ENCODE measurements at places on chromosomes 3 and 15.

DNA sequence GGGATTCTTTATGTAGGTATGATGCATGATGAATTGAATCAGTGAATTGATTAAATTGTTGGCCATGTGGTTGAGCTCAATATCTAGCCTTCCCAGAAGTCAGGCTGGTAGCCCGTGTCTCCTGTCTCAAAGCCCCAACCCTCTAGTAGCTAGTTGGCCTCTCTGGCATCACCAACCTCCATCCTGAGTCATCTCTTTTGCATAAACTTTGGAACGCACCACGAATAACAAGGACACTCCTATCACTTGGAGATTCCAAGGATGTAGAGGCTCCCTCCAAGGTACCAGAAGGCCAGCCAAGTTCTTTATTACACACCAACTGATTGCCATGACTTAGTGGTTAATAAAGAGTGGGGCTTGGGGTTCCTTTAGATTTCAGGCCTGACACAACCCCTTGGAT is 148.4 kb downstream of the APBA2 start:
- no peak for DNase-seq

DNA sequence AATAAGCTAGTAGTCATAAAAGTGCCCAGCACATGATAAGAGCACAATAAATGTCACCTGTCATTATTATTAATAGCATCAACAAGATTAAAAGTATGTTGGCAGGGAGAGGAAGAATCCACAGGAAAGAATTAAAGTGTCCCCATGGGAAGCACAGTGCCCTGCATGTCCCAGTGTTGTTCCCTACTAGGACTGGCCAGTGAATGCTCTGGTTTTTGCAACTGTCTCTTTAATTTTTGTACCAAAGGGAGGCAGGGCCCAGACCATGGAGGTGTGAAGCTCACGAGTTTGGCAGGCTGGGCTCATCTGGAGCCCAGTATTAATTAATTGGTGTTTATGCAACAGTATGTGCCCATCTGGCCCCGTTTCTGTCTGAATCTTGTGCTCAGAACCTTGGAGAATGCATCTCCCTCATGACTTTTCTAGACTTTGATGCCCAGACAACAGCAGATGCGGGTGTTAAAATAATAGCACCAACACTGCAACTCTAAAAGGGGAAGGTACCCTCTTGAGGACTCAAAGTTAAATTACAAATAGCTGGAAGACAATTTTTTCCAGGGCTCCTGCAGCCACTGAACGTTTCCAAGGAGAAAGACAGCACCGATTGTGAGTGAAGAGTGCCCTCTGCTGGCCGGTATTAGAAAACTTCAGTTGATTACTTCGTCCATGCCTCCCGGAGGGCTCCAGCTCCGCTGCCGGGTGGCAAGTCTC is 71.9 kb upstream of the SPATA12 start:
- peak; percentile 61 for DNase-seq

GRCh38 chr3:147410116-147410525 is 956 bp downstream of the ZIC1 start:
- DNase-seq = no peak

DNA sequence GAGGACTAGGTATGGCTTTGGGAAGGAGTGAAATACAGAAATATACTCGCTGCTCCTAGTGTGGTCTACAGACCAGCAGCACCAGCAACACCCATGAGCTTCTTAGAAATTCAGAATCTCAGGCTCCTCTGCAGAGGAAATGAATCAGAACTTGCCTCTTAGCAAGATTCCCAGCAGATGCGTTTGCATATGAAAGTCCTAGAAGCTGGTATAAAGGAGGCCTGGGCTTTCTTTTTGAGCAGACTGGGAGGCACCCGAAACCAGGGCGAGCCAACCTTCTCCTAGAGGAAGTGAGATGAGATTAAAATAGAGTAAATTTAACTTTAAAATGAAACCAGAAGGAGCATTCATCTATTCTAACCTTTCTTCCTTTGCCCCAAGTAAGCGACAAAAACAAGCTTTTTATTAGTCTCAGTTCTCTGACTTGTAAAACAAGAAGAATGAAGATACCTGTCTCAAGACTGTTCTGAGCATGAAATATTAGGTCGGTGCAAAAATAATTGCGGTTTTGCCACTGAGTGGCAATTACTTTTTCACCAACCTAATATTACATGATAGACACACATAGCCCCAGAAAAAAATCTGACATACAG is 140.0 kb downstream of the PDZRN3 start:
- DNase-seq = no peak

DNA sequence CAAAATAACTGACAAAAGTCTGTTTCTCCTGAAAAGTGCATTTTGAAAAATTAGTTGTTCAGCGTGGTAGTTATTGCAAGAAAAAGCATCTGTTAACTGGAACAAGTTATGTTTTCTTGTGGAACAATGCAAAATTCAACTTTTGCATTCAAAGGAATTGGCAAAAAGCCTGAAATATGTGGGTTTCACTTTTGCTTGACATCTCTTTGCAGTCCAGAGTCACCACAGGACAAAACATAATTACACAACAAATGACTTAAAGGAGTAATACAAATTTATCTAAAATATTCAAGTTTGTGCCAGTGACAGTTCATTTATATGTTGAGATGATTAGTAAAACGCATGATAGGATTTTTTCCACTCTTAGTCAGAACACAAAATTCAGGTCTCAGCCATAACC is 96.3 kb upstream of the P2RY1 start:
- no peak for DNase-seq

DNA sequence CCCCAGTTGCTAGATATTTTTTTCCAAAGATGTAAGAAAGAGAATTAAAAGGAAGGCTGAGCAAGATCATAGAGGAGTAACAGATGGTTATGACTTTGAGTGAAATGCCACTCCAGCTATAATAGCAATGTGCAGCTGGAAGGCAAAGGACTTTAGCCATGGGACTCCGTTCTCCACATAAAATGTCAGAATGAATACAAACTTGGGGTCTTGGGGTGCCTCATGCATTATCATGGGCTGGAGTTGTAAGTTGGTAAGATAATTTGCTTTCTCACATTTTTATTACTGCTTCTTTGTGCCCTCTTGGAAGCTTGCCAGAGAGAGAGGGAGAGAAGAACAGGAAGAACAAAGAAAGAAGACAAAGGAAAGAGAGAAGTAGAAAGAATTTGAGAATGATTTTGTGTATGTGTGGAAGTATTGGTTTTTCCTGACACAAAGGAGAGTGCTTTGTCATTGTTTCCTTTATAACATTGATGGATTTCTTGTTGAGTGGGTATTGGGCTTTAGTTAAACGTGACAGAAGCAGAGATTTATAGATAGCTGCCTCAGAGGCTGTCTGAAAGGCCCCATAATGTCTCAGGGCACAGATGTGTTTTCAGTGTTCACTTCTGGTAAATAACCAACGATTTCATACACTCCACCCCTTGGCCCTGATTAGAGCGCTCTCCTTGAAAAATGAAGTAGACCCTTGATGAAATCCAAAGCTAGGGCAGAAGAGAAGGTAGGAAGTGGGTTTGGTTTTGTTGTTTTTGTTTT is 715.3 kb downstream of the NR2F2 start:
- DNase-seq = no peak
